NCI-H1092 (cell line): ENCODE measurements at places on chromosomes 5 and 9.

GRCh38 chr5:150675069-150675468 lies 14.0 kb downstream of the MYOZ3 start:
- DNase-seq: no peak

DNA sequence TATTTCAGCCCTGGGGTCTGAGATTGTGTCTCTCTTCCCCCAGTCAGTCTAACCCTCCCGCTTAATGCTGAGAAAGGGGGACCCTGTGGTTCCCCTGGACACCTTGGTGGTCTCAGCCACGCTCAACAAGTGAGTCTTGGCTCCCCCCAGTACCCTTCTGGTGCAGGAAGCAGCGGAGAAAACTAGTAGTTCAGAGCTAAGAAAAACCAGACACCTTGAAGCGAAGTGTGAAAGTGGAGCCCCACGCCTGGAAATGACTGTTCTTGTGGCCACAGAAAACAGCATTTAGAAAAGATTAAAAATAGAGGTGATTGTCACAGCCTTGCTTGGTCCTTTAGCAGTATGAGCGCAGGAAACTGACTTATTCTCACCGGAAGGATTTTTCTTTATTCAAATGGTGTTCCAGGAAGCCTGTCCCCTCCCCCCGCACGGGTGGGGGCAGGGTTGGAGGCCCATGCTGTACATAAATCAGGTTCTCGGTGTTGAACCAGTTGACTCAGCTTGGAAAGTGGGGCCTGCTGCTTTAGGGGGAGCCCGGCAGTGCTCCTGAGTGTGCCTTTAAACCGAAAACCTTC lies 8.1 kb downstream of the ARPC5L start:
- no peak for DNase-seq

- peak; percentile 25 for DNase-seq
Observed at GRCh38 chr9:118170032-118170955, 466.1 kb downstream of the TLR4 start.

GRCh38 chr5:50580506-50580905 lies 85.9 kb upstream of the PARP8 start:
- no peak for DNase-seq

- no peak for DNase-seq
Observed at GRCh38 chr5:110846398-110847001, 107.7 kb downstream of the SLC25A46 start.

GRCh38 chr5:113147101-113147508 lies 170.5 kb downstream of the DCP2 start:
- no peak for DNase-seq

GRCh38 chr9:114861922-114862605 lies 56.2 kb upstream of the TNFSF15 start:
- DNase-seq: no peak

DNA sequence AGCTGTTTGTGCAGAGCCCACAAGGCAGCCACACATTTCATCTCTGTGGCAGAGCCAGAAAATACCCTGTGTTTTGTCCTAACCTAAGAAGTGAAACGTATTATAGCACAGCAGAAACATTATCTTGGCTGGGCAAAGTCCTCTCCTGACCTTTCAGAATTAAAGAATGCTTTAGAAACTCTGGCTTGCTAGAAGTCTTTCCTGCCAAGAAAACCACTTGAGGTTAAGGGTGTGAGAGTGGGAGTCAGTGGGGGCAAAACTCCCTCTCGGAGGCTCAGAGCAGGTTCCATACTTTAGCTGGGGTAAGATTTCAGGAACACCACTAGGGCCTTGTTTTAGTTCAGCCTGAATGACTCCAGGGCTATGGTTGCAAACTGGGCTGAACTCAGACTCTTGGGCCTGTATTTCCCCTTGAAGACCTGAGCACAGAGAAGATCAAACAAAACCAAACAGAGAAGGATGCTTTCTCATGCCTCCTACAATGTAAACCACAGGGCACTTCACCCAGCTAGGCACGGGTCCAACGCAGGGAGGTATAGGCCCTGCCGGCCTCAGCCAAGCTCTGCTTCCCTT lies 48.0 kb downstream of the ZNF366 start:
- no peak for DNase-seq

- no peak for DNase-seq
Observed at GRCh38 chr9:2966565-2967300, 122.8 kb upstream of the PUM3 start.

GRCh38 chr5:178496214-178496613 lies 94.0 kb downstream of the COL23A1 start:
- no peak for DNase-seq

DNA sequence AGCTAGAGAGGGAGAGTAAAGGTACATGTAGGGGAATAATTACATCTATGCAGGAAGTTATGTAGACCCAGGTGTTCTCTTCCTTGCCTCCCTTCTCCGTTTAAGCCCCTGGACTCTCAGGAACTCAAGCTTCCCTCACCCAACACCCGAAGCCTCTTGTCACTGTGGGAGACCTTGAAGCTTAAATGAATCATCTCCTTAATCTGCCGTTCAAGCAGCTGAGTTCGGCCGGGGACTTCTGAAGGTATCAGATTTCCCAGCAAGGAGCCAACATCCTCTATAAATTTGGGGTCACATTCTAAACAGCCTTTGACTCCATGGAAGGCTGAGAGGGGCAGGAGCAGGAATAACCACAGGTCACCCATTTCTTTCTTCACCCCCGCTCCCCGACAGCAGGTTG lies 412 bp downstream of the IZUMO3 start:
- DNase-seq: no peak

- no peak for DNase-seq
Observed at GRCh38 chr5:79578876-79579275, 33.4 kb upstream of the TENT2 start.

DNA sequence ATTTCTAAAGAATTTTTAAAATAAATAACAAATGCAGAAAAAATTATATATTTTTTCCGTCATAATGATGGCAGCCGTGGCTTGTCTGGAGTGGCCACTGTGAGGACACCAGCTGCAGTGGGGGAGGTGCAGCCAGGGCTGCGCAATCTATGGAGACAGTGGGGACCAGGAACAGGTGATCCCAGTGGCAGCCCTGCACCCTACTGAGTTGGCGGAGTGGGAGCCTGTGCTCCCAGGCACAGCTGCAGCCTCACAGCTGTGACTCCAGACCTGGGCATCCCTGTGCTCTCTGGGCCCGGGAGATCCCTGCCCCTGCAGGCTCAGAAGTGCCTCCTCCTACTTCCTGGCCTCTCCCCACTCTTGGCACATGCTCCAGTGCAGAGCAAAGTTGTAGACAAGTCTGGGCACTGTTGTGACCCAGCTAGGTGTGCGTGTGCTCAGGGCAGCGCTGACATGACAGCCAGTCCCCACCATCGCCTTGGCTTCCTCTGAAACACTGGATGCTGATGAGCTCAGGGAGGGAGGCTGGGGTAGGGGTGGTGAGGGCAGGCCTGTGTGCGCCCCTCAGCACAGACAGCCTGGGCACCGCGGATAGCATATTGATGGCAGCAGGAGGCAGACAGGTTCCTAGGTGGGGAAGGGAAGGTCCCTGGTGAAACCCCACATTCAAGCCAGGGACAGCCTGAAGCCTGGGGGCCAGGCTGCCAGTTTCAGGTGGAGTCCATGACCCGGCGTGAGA lies 96.0 kb upstream of the PRR16 start:
- DNase-seq: no peak

- DNase-seq: peak; percentile 72
Observed at GRCh38 chr9:101705135-101705661, 33.2 kb downstream of the GRIN3A start.

DNA sequence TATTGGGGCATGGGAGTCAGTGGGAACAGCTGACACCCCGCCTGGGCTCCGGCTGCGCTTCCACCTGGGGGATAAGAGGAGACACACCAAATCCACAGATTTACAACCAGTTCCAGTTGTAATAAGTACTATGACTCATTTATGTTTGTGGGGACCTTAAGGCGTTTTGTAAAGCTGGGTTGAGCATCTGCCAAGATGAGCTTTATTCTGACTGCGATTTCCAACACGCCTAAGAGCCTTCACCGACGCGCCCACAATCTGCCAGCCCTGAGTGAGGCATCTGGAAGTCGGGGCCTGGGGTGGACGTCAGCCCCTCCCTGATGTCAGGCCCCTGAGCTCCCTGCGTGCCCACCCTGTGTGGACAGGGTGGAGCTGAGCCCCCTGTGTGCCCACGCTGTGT lies 14.3 kb upstream of the LHX3 start:
- no peak for DNase-seq

GRCh38 chr5:946720-947625 lies 54.3 kb downstream of the TRIP13 start:
- DNase-seq: no peak

DNA sequence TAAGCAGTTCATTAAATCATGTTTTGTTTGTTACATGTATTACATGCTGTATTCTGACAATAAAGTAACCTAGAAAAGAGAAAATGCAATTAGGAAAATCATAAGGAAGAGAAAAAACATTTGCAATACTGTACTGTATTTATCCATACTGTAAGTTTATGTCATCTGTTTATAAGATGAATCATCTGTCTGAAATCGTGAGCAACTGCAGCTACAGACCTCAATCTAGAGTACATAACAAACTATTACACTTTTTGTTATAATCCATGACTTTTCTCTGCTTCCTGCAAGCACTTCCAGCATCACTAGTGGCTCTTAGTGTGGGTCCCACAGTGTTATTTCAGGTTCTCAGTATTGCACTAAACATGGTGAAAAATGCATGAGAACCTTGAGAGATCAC lies 144.4 kb upstream of the NR4A3 start:
- DNase-seq: no peak

DNA sequence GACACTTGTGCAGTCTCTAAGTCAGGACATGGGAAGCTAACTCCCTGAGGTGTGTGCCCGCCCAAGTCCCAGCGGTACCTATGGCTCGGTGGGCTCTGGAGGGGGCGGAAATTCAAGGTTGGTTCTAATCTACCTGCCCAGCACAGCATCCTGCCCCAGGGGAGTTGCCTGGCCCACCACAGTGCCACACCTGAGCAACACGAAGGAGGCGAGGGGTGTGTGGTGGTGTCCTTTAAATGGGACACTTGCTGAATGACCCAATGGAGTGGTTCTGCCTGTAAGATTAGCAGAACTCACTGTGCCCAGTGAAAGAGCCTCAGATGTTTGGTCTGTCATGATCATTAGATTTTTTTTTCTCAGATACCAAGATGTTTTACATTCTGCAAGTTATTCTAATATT lies 70.7 kb upstream of the OTULINL start:
- DNase-seq: no peak

DNA sequence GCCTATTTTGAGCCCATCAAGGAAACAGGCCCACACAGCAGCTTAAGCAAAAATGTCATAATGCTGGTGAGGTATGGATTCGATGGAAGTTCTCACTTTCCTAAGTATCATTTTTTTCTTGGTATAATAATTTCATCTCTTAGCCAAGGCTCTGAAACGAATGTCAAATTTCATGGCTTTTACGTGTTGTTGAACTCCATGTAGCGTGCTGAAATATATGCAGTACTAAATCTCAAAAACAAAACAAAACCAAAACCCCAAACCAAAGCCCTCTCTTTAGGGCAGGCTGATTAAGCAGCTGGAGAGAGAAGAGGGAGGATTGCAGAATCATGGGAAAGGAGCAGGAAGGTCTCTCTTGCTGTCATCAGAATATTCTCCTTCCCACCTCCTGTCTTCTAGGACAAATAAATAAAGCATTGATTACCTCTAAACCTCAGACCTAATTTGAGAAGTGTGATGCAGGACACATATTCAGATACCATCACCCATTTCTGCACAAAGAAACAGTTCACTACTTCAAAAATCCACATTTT lies 58.3 kb downstream of the TMEM174 start:
- no peak for DNase-seq

GRCh38 chr5:58898006-58898405 lies 315.1 kb downstream of the RAB3C start:
- no peak for DNase-seq

- no peak for DNase-seq
Observed at GRCh38 chr5:142597546-142598337, 88.1 kb downstream of the FGF1 start.

- DNase-seq: no peak
Observed at GRCh38 chr9:107188376-107188775, 94.7 kb upstream of the RAD23B start.

GRCh38 chr5:18043344-18043743 lies 409.1 kb downstream of the TAF11L14 start:
- DNase-seq: no peak

DNA sequence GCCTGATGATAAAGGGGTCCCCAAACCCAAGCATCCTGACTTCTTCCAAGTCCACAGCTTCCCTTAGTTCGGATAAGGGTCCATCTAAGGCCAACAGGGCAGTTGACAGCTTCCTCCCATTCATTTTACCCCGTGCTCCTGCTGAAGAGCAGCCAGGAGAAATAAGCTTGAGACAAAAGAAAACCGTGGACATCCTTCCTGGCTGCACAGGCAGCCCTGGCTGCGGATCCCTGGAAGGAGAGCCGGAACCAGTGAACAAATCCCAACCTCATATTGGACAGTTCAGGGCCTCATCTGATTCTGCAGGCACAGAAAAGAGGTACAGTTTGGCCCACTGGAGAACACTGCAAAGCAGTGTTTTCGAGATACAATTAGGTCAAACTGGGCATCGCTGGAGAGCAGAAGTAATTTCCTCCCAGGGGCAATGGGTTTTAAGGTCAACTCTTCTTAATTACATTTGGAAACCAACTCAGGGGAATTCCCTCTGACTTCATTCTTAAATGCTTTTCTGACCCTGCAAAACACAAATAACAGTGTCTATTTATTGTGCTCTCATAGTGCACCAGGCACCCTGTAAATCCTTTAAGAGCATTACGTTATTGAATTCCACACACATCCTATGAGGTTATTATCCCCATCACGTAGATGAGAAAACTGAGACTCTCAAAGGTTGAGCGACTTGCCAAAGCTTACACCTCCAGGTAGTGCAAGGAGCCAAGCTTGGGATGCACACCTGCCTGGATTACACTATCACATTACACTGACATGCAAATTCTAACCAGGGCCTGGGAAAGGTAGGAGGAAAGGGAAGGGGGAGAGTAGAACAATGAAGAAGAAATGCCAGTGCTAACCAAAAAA lies 21.2 kb downstream of the ADAM19 start:
- DNase-seq: no peak

DNA sequence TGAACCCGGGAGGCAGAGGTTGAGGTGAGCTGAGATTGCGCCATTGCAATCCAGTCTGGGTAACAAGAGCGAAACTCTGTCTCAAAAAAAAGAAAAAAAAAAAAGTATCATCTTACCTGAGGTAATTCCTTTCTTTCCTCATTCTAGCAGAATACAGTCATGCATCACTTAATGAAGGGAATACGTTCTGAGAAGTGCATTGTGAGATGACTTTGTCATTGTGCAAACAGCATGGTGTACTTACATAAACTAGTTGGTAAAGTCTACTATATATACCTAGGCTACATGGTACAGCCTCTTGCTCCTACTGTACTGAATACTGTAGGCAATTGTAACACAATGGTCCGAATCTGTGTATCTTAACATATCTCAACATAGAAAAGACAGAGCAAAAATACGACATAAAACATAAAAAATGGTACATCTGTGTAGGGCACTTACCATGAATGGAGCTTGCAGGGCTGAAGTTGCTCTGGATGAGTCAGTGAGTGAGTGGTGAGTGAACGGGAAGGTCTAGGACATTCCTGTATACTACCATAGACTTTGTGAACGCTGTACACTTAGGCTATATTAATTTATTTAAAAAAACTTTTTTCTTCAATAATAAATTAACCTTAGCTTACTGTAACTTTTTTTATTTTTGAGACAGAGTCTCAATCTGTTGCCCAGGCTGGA lies 100.4 kb downstream of the GLDC start:
- no peak for DNase-seq

GRCh38 chr9:108386032-108386431 lies 469.8 kb downstream of the ACTL7B start:
- no peak for DNase-seq

GRCh38 chr5:124986667-124987066 lies 240.2 kb upstream of the ZNF608 start:
- DNase-seq: no peak

- DNase-seq: no peak
Observed at GRCh38 chr5:156974328-156974727, 11.3 kb upstream of the TIMD4 start.
